ENCODE measurements at places on chromosomes 3 and 15.

GRCh38 chr15:64232400-64232799, 69.6 kb upstream of the PPIB start:
- no peak for DNase-seq

- DNase-seq = no peak
These were observed 49.5 kb downstream of the CCDC12 start for GRCh38 chr3:46926871-46927717.

GRCh38 chr15:90743407-90743806, 26.3 kb downstream of the BLM start:
- DNase-seq = no peak

DNA sequence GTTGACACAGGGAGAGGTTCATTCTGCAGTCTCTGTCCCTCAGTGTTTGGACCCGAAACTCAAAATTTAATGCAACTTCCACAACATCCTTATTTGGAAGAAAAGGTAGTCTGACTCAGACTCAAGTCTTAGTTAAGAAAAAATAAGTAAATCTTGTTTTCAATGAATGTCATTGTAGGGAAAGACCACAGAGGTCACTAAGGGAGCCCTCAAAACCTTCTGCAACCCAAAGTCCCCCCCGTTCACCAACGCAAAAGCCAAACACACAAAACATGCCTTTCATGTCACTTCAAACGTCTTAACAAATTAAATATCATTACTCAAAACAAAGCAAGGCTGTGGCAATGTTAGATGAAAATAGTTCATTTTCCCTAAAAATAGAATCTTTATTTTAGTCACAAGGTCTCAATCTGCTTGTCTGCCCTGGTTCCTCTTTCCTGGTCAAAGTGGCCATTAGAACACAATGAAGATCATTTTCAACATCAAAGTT, 20.9 kb upstream of the SSUH2 start:
- no peak for DNase-seq

- no peak for DNase-seq
These were observed 32.7 kb upstream of the TPRG1 start for GRCh38 chr3:189138901-189139610.

DNA sequence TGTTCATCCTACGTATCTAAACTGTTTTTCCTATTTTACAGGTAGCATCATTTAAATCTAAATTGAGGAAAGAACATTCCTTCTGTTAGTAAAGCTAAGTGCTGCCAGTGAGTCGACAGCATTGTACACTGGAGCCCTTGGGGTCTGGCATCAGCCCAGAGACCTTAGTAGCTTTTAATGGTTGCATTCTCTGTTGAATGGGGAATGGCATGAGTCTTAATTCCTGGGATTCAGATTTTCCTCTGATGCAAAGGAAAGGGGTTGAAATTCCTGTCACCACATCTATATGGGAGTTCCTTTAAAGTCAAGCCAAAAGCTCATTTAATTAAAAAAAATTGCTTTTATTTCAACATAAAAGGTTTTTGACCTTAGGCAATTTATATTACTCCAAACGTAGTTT, 148.4 kb upstream of the GBE1 start:
- no peak for DNase-seq

- DNase-seq = no peak
These were observed 8.0 kb downstream of the TM6SF1 start for GRCh38 chr15:83115410-83115809.

GRCh38 chr3:178002113-178002512, 534.1 kb upstream of the KCNMB2 start:
- DNase-seq = no peak

DNA sequence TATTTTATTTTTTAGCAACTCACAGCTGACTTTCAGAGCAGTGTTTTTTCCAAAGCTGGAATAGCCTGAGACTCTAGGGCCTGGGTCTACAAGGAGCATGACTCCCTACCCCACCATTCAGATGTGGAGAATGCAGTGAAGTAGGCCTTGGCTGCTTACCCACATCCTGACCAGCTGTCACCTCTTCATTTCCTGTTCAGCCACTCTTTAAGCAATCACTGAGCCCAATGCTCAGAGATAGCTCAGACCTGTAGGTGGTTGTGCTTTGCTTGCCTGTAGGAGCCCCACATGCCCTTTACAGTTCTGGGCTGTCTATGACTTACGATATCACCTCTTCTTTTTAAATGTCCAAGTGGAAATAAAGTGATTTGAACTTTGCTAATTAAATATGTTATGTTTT, 148.1 kb downstream of the NEK11 start:
- no peak for DNase-seq

DNA sequence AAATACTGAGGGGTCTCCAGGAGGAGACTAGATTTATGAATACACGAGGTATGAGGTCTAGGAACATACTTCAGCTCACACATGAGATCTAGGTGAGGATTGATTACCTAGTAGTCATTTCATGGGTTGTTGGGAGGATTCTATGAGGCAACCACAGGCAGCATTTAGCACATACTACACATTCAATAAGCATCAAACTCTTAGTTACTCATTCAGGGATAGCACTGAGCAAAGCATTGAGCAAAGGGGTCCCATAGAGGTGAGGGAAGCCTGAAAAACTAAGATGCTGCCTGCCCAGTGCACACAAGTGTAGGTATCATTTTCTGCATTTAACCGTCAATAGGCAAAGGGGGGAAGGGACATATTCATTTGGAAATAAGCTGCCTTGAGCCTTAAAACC, 4.5 kb downstream of the CCR5 start:
- no peak for DNase-seq

DNA sequence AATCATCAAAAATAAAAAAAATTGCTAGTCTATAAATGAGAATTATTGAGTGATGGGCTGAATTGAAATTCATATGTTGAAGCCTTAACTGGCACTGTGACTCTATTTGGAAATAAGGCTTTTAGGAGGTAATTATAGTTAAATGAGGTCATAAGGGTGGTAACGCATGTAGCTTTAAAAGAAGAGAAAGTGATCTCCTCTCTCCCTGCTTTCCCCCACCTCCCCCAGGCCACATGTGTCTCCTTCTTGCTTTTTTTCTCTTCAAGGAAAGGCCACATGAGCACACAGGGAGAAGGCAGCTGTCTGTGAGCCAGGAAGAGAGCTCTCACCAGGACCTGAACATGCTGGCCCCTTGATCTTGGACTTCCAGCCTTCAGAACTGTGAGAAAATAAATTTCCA, 48.2 kb upstream of the ARPP19 start:
- DNase-seq = no peak

- DNase-seq = no peak
These were observed 133.4 kb downstream of the SSR3 start for GRCh38 chr3:156421534-156421933.

GRCh38 chr3:32888739-32889138, 62.7 kb upstream of the CCR4 start:
- no peak for DNase-seq

- no peak for DNase-seq
These were observed 2.5 kb upstream of the DAZL start for GRCh38 chr3:16607718-16608117.

- no peak for DNase-seq
These were observed 75.8 kb downstream of the B3GNT5 start for GRCh38 chr3:183328823-183329222.

DNA sequence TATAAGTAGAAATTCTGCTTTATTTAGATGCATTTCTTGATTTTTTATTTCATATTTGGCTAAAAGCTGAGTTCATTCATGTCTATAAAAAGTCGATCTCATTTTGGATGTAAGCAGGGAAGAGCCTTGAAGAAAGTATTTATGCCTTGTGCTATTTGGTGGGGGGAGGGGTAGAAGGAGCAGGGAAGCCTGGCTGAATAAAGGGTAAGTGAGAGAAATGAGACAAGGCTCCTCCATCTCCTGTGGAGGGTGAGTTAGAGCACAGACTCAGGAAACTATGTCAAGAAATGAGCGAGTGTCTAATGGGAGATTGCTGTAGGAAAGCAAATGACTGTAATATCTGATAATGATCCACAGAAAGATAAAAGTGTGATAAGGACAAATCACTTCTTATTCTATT, 121.8 kb upstream of the ATP11B start:
- DNase-seq = no peak

GRCh38 chr3:68336042-68336441, 596.3 kb downstream of the TAFA4 start:
- no peak for DNase-seq

DNA sequence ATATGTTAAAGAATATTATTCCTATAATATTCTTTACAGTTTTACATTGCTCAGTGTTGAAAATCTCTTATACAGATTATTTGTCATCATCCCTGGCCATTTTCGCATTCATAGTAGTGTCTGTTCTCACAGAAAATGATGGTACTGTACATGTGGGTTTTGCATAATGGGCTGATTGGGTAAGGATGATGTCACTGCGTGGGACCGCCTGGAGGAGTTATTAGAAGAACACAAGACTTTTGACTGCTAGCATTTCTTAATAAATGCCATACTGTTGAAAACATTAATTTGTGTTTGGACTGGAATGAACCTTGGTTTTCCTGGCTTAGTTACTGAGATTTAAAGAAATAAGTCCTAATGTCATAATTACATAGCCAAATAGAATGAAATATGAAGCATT, 20.3 kb downstream of the LRCH3 start:
- no peak for DNase-seq

DNA sequence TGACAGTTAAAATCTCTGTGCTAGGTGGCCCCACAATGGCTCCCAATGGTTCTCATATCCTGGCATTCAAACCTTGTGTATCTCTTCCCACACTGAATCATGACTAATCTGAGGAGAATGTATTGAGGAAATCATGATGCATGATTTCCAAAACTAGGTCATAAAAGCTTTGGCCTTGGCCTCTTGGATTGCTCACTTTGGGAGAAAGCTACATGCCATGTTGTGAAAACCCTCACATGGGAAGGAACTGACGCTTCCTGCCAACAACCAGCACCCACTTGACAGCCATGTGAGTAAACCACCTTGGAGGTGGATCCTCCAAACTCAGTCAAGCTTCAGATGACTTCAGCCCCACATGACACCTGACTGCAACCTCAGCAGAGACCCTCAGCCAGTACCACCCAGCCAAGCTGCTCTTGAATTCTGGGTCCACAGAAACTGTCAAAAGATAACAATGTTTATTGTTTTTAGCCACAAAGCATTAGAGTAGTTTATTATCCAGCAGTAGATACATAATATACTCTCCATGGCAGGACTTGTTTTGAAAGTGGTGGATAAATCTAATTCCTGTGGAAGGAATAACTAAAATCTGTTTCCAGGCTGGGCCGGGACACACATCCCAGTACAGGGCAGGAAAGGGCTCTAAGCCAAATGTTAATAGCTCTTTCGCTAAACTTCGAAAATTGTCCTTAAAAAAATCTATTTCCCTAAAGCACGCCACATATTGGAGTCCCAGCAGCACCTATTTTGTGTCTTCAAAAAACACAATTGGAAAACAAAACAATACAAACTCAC, 1.0 kb upstream of the ZNF620 start:
- DNase-seq = no peak

GRCh38 chr3:186108106-186108940, 566 bp downstream of the ETV5 start:
- no peak for DNase-seq

DNA sequence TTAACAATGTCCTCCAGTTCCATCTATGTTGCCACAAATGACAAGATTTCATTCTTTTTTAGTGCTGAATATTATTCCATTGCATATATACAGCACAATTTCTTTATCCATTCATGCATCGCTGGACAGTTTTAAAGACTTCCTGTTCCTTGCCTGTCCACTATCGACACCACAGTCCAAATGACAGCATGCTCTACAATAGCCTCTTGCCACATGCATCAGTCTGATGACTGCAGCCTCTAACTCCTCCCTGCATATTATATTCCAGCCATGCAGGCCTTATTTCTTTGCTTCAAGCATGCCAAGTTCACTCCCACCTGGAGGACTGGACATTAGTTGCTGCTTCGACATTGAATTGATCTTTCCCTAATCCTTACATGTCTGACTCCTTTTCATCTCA, 306.2 kb downstream of the FOXP1 start:
- DNase-seq = no peak

DNA sequence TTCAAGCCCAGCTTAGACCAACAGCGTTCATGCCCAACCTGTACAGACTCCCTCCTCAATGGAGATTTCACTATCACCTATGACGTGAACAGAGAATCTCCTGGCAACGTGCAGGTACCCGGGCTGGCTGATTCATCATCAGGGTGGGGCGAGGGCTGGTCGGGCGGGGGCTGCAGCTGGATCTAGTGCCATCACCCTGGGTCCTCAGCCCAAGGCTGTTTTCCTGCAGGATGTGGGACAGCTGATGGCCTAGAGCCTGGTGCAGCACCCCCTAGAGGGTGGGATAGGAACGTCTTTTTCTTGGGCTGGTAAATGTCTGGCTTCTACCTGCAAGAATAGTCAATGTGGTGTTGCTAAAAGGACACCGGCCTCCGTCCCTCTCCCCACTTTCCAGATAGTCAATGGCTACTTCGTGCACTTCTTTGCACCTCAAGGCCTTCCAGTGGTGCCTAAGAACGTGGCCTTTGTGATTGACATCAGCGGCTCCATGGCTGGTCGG, 4.4 kb downstream of the ITIH3 start:
- no peak for DNase-seq

GRCh38 chr3:8571256-8571655, 69.6 kb downstream of the LMCD1 start:
- DNase-seq = no peak

- no peak for DNase-seq
These were observed 116.5 kb downstream of the ANO10 start for GRCh38 chr3:43505351-43505750.
